ENCODE measurements at places on chromosomes 6 and 20. TPM values are rescaled to one million over a fixed set of nuclear protein-coding genes. Genes with fewer than 3 reads are reported as not detected.
A peak's percentile ranks its signal among the peaks of the same experiment; 100 is the strongest.

The TPMT gene
- 7.1 TPM for total RNA-seq

- DNase-seq, result peak; percentile 69
Observed at GRCh38 chr6:25601800-25602673, 50.0 kb upstream of the SCGN start.

GRCh38 chr6:168107191-168107983 lies 28.4 kb upstream of the FRMD1 start:
- no peak for DNase-seq

GRCh38 chr6:19664878-19665612 lies 172.1 kb upstream of the ID4 start:
- DNase-seq, result no peak

DNA sequence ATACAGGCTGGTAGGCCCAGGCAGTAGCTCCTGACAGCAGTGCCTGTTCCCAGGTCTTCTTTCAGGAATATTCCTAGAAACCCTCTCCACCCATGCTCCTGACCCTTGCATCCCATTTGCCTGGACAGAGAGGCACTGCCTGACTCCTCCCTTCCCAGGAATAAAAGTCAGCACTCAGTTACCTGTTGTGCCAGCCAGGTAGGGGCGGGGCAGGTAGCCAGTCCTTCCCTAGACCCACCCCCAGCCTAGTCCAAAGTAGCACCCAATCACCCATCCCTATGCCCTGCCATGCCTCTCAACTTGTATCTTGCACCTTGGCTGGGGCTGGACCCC lies 129.9 kb downstream of the MRPL14 start:
- peak; percentile 48 for DNase-seq

The FAM184A gene
- not detected for total RNA-seq

The XKR7 gene
- total RNA-seq, result not detected

DNA sequence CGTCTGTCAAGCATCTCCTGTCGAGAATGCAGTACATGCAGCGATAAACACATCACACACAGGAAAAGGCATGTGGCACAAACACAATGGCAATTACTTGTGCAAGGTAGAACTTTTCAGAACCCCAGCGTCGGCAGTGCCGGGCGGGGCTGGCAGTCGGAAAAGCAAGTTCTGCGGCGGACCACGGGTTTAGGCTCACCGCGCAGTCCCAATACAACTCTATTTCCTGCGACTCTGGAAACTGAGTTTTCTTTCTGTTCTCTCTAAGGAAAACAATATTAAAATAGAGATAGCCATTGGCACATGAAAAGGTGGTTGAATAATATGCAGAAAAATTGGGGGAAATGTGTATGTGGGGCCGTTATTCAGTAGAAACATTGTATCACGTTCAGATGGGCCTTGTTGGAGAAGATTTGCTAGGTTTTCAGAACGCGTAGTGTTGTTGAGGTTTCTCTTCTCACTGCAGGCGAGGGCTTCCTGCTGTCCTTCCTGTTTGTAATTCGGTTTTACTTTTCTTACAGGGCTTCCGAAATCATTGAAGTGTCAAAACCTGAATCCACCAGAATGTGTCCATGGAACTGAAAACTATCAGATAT lies 369.5 kb downstream of the THBS2 start:
- no peak for DNase-seq

The VNN1 gene
- 3.6 TPM for total RNA-seq

The OTOR gene
- total RNA-seq, result not detected

DNA sequence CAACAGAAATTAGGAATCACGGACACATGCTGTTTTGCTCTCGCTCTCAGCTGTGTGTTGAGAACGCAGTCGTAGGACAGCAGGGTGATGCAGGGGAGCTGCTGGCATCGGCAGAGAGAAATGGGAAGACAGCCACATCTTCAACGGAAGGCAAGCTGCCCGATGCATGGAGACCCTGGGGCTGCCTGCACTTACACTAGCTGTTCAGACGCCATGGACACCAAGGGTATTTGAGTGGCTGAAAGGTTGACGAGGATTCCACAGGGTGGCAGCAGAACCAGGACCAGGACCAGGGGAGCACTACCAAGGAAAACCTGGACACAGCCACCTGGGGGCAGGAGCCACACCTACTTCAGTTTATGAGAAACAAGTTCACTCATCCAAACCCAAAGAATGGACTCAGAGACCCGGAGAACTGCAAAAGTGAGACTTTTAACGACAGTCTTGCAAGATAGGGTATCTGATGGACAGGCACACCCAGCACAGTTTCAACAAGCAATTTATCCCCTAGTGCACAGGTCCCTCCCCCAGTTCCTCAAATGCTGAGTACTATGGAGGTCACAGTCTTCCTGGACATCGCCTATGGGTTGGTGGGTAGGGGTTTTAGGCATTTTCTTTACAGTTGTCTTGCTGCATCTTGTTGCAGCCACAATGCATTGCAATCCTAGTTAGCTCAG lies 56.3 kb upstream of the ENTPD6 start:
- DNase-seq, result peak; percentile 56

The PSORS1C2 gene
- total RNA-seq, result not detected

DNA sequence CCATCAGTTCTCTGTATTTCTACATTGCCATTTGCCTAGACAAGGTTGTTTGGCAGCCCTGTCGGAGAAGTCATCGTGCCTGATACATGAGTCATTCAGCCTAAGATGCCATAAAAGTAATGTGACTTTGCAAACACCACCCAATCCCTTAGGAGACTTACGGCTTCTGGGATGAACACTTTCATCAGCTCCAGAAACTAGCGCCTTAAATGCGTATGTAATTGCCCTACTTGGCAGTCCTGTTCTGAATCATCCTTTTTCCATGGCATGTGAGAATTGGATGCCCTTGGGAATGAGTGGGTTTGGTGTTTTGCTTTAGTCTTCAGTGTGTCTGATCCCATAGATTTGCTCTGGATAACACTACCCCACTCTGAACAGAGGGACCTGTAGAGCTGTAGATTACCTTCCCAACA lies 158.5 kb downstream of the SASH1 start:
- peak; percentile 69 for DNase-seq

GRCh38 chr6:90019216-90019615 lies 124.9 kb downstream of the GJA10 start:
- no peak for DNase-seq

GRCh38 chr20:50924261-50924920 lies 6.8 kb downstream of the ADNP start:
- no peak for DNase-seq

DNA sequence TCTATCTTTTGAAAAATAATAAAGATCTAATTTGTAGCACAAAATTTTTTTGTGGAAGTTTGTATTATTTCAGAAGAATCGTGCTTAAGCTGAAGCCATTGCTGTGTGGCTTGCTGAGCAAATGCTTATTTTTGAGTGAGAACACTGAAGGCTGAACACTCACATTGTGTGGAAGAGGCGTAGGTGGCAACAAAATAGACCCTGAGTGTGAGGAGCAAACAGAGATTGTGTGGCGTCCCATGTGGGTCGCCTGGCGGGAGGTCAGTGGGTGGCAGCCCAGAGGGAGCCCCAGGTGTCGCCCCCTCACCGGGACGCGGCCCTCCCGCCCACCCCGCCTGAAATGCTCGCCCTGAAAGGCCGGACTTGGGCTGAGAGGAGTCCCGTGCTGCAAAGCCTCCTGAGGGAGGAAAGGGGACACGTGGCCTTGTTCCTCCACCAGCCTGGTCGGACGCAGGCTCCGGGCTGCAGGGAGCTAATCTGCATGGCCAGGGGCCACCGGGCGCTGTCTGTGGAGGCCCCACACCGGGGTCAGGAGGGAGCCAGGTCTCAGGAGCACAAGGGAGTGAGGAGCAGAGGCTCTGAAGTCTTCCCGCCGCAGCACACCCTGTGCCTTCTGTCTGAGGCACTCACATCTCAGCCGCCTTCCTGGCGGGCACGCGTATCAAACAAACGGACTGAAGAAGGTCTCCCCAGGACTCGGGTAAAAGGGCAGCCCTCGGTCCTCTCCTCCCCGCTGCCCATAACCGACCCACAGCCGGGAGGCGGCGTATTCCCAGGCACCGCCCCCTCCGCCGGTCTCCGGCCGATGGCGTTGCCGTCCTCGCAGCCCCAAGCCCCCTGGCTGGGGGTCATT lies 15.9 kb downstream of the DDO start:
- no peak for DNase-seq

DNA sequence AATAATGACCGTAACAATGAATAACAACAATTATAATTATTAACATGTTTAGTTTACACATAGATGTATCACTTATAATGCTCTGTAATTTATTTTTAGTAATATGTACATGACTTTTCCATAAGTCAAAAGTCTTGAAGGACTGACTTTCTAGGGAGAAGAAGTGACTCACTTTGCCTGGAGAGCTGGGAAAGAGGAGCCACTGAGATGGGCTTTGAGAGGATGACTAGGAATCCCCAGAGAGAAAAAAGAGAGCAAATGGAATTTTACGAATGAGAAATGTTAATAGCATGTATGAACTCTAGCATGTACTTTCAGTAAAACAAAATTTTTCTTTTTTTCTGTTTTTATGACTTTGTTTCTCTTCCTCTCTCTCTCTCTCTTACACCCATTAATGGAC lies 67.8 kb upstream of the RALY start:
- DNase-seq, result no peak

The LY6G6D gene
- total RNA-seq, result not detected

DNA sequence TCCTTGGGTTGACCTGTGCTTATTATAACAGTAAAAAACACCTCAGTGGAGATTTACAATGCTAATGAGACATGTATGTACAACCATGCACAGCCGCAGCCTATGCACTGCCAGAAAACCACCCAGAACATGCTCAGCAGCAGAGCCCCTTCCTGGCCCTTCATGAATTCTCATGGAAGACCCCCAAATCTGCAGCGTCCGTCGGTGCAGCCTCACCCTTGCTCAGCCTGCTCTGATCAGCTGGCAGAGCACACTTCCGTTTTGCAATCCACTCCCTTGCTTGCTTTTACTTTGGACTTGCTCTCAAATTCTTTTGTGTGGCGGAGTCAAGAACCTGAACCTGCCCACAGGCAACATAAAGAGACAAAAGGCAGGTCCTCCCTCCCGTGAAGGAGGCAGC lies 378.2 kb upstream of the SULF2 start:
- DNase-seq, result no peak

The RSPO3 gene
- not detected for total RNA-seq

- peak; percentile 57 for DNase-seq
Observed at GRCh38 chr6:116111552-116112528, 11.2 kb downstream of the NT5DC1 start.

The MDFI gene
- total RNA-seq, result 0.36 TPM

DNA sequence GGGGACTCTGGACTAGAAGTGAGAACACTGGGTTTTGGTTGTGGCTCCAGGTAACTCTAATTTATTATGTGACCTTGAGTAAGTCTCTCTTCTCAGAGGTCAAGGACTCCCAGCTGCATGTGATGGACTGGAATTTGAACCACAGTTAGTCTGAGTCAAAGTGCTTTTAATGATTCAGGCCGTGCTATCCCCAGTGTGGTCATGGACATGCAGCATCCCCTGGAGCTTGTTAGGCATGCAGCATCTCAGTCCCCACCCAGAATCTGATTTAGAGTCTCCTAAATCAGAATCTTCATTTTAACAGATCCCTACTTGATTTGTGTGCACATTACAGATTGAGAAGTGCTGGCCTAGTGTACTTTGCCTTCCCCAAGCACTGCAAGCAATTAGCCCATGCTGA lies 74.2 kb downstream of the TOX2 start:
- no peak for DNase-seq

DNA sequence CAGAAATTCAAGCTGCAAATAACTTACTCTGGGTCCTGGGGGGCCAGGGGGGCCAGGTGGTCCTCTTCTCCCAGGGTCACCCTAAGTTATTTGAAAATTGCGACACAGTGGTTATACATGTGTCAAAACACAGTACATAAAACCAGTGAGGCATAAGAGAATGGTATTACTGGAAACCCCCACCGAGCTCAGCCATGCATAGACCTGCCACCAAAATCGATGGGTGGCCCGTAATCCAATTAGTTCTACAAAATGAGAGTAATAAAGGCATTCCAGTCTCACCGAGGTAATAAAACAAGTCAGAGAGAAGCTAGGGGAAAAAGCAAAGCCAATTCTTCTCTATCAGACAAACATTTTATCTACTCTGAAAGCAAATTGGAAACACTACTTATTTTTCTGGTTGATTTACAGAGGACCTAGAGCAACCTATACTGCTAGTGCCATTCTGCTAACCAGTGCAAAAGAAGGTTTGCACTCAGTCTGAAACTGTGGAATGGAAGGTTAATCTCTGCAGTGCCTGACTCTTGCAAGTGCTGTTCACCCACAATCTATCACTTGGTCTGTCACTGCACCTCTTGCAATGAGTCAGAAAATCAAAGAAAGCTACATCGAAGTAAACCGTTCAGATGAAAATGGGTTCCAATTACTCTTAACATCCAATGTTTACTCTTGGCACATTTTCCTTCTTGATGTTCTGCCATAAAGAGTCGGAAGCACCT lies 32.4 kb downstream of the COL9A1 start:
- no peak for DNase-seq

The MYLIP gene
- 16.3 TPM for total RNA-seq

The CRISP3 gene
- total RNA-seq, result not detected

GRCh38 chr20:34994509-34995131 lies 39.0 kb downstream of the MYH7B start:
- no peak for DNase-seq

DNA sequence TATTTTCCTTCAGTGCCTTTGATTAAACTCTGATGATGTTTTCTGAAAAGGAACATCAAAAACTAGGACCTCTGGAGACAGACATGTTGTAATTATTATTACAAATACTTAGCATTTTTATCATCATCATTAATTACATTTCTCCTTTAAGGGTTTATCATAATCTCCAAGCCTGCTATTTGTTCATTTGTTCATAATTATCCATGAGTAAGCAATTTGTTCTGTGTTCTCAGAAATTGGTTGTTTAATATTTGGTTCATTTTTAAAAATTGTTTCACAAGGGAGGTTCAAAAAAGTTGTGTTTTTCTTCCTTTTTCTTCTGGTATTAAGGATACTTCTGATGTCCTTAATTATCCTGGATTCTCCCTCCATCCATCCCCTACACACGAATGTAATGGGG lies 850.2 kb upstream of the FLRT3 start:
- no peak for DNase-seq

- DNase-seq, result no peak
Observed at GRCh38 chr6:156599978-156600590, 177.1 kb upstream of the ARID1B start.

The PRSS16 gene
- 6.0 TPM for total RNA-seq

The C6orf141 gene
- total RNA-seq, result 36.8 TPM

DNA sequence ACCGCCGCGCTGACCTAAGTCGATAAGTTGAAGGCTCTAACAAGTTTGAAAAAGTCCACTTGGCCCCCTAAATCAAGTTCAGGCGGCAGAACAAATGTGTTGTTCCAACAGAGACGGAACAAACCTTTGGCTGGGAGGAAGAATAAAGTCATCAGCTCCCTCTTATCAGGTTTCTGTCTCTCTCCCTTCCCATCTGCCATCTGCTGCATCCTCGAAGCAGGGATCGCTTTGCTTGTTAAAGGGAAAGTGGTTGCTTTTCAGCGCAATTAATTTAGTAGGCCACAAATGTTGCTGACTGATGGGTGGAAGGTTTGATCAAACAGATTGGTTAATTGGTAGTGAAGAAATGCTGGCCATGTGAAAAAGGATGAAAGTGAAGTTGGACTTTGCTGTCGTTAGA lies 64.3 kb downstream of the CDH4 start:
- no peak for DNase-seq

GRCh38 chr20:62252342-62252966 lies 14.1 kb downstream of the OSBPL2 start:
- no peak for DNase-seq

Data from HT-29 (cell line).